NCI-H2029 treated with DMSO at 0.1 percent for 48 hours (cell line): ENCODE measurements at places on chromosomes 1 and 21.

GRCh38 chr1:227002531-227003049, 62.5 kb downstream of the COQ8A start:
- DNase-seq, result no peak

DNA sequence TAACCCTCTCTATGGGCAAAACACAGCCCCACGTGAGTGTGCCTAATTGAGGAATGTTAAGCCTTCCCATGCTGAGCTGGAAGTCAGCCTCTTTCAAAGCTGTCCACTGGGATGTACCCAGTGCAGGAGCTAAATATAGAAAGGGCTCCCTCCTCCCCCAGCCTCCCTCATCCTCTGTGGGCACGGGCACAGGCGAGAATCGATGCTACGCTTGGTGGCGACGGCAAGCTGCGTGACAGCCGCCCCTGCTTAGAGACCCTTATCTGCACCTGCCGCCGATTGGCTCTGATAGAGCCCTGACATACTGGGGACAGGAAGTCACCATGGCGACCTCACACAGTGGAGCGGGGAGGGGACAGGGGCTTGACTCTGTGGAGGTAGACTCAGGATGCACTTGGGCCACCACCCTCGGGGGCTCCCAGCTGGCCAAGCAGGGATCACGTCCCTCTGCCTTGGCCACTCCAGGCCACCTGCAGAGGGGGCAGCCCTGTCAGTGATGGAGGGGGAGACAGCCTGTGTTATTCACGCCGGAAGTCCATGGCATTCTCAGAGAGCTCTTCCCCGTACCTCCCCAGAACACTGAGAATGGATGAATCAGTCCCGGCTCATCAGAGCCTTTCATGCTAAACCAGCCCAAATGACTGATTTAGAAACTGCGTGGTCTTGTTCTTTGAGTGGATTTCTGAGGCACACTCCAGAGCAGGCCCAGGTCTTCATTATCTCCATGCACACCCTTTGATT, 84.8 kb downstream of the KCND3 start:
- no peak for DNase-seq

- DNase-seq, result peak; percentile 94
These were observed at the start of gene TUFT1 for GRCh38 chr1:151540021-151540981. Gene TUFT1 (plus strand): TSS chr1:151540309. CDS start chr1:151540367, 58 bp downstream.

DNA sequence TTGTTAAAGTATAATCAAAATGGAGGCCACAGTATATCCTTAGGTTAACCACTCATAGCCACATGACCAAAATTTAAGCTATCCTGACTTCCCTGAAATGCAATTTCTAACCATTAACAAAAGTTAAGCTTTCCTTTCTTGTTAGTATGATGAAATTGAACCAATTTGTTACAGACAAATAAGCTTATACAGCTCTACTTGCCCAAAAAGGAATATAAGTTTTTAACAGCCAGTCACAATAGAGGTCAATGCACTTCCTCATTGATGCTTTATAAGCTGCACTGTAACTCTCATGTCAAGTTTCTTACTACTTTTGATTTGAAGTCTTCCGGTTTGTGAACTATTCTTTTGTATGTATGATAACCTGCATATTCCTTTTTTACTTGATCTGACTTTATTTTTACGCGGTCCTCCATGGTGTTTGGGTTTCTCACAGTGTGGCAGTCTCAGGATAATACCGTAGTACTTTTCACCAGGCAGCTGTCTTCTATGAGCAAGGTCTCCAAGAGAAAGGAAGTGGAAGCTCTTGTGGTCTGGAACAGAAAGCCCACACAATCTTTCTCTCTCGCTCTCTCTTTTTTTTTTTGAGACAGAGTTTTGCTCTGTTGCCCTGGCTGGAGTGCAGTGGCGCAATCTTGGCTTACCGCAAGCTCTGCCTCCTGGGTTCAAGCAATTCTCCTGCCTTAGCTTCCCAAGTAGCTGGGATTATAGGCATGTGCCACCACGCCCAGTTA, 331.6 kb downstream of the SRGAP2C start:
- no peak for DNase-seq

DNA sequence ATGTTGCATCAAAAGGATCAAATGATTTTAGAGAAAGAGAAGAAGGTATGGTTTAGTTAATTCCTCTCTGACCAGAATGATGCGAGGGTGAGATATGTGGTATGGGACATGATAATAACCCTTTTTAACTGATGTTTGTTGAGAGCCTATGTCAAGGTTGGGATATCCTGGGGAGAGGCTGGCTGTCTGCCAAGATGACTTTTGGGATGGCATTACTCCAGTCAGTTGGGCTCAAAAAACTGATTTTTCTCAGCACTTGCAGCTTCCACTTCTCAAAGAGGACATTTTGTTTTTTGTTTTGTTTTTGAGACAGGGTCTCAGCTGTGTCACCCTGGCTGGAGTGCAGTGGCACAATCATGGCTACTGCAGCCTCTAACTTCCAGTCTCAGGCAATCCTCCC, 17.7 kb upstream of the STX12 start:
- no peak for DNase-seq

GRCh38 chr1:190168893-190169280, 308.8 kb downstream of the BRINP3 start:
- no peak for DNase-seq

DNA sequence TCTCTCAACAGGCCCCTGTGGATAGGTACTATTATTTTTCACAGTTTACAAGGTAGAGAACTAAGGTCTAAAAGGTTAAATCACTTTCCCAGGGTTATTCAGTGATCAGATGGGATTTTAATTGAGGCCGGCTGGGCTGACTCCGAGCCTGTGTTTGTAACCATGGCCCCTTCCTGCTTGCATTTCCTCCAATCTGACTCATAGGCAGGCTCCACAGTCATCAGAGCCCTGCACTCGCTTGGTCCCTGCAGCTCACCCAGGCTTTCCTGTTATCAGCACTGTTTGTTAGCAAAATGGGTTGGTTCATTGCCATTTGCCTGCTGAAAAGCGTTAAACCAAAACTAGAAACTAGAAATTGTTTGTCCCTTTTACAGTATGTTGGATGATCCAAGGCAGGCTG, 41.4 kb upstream of the LMX1A start:
- DNase-seq, result no peak

DNA sequence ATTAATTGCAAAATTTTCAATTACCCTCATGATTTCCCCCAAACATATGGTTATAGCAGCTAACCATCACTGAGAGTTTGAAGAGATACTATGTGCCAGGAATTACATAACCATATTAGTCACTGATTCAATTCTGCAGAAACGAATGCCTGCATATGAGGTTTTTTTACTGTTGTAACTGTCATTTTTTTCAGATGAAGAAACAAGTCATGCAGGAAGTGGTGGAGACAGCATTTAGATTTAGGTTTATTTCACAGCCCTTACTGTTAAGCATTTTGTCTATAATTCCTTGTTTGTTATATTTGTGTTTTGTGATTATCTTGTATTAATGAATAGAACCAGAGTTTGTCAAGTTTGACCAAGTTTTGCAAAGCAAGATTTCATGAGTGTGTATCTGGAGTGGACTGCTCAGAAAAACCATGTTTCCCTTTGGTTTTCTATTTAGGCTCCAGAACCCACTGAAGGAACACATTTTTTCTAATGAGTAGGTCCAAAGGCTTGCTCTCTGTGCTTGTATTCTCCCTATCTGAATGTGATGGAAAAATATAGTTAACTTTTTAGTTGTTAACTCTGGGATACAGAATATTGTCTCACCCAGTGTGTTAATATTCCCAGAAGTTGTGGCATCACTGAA, 308.5 kb upstream of the ADAMTS5 start:
- DNase-seq, result no peak

GRCh38 chr1:236639686-236640085, 35.4 kb upstream of the HEATR1 start:
- DNase-seq, result no peak

- DNase-seq, result no peak
These were observed 118.6 kb upstream of the RAB4A start for GRCh38 chr1:229152311-229152710.

- DNase-seq, result no peak
These were observed 45.1 kb downstream of the CAPN8 start for GRCh38 chr1:223620297-223620897.

- DNase-seq, result no peak
These were observed 12.2 kb downstream of the SLC35F3 start for GRCh38 chr1:233916706-233917105.

DNA sequence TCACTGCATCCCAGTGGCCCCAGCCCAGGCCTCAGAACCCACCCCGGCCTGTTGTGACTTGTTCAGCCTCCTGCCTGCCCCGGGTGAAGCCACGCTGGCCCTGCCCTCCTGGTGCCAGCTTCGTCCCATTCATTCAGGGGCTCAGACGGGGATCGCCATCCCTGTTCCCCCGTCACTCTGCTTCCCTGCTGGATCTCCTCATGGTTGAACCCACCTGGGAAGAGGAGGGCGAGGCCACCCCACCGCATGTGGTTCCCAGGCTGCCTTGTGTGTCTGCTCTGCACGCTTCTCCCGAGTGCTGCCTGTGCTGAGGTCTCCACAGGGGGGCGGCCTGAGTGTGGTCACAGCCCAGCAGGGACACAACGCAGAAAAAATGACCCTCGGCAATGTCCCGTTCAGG, 108.2 kb upstream of the ACTRT2 start:
- DNase-seq, result no peak
